ENCODE measurements at places on chromosomes 1 and 21. TPM values are rescaled to one million over a fixed set of nuclear protein-coding genes. Genes with fewer than 3 reads are reported as not detected.

MATN1 gene
- total RNA-seq = not detected

DNA sequence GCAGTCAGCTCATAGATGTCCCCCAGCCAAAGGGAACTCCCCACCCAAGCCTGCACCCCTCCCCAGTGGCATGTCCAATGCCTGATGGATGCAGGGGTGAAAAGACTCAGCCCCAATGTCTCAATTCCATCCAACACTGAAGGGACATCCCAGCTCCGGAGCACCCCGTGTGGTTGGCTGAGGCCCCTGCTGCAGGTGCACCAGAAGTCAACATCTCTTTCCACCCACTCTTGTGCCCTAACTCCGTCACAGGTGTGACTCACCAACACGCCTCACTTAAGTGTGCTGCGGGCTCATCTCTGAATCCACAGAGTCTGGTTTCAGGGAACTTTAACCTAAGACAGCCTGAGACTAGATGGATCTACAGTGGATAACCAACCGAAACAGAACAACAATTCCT lies 40.9 kb upstream of the ZBTB18 start:
- no peak overlapping the region for H3K4me3 ChIP-seq
- H3K36me3 ChIP-seq = no peaks in the 10 kb centered on the region
- peaks cover 8% of the 10 kb centered on the region for H3K4me1 ChIP-seq

GRCh38 chr1:116256875-116257274 lies 116.2 kb upstream of the ATP1A1 start:
- no peak overlapping the region for H3K27ac ChIP-seq
- H3K4me1 ChIP-seq = no peaks in the 10 kb centered on the region
- H3K27me3 ChIP-seq = peaks cover 15% of the 10 kb centered on the region
- H3K36me3 ChIP-seq = no peaks in the 10 kb centered on the region
- no peak overlapping the region for H3K4me3 ChIP-seq

DNA sequence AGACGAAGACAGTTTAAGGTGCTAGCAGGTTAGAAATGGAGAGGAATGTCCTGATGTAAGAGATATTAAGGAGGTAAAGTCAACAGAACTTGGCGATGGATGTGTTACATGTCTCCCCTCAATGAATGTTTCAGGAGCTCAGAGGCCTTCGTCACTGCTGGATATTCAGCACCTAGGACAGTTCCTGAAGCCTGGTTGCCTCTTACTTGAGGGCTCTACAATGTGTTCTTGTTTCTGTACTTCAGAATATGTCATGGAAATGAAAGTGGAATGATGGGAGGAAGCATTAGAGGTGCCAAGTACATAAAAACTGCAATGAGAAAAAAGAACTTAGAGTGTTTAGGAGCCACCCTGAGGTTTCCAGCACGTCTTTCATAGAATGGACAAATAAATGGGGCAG lies 17.7 kb downstream of the TNR start:
- no peaks in the 10 kb centered on the region for H3K4me1 ChIP-seq
- no peak overlapping the region for H3K27ac ChIP-seq
- H3K4me3 ChIP-seq = no peak overlapping the region
- peaks cover 52% of the 10 kb centered on the region for H3K27me3 ChIP-seq
- no peaks in the 10 kb centered on the region for H3K36me3 ChIP-seq
